ENCODE measurements at places on chromosomes 11 and 22. TPM values are rescaled to one million over a fixed set of nuclear protein-coding genes. Genes with fewer than 3 reads are reported as not detected.

- no peaks in the 10 kb centered on the region for H3K36me3 ChIP-seq
- H3K27me3 ChIP-seq = no peaks in the 10 kb centered on the region
- DNase-seq = no peak
- H3K4me3 ChIP-seq = no peak overlapping the region
- no peak overlapping the region for H3K27ac ChIP-seq
Measured at GRCh38 chr11:121035780-121036179, 11.9 kb downstream of the TBCEL start.

- H3K27me3 ChIP-seq = no peaks in the 10 kb centered on the region
- DNase-seq = no peak
- no peak overlapping the region for H3K4me3 ChIP-seq
- H3K36me3 ChIP-seq = no peaks in the 10 kb centered on the region
- no peak overlapping the region for H3K27ac ChIP-seq
- no peaks in the 10 kb centered on the region for H3K4me1 ChIP-seq
Measured at GRCh38 chr22:49025791-49026493, 801.7 kb downstream of the BRD1 start.

DNA sequence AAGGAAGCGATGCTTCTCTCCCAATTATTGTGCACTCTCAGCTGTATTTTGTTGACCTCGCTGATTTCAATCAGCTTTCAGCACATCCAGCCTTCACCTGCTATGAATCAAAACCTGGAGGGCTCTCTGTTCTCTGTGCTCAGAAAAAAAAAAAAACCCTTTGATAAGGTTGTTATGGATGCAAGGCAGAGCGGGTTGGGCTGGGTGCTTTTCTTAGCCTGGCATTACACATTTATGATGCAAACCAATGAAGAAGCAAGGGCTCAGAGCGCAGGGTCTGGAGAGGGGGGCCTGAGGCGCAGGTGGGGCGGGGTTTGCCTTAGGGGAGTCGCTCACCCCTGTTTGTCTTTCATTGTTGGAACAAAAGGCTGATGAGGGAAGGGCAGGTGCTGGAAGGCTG is 86.0 kb upstream of the CADM1 start:
- no peak for DNase-seq
- no peaks in the 10 kb centered on the region for H3K27me3 ChIP-seq
- H3K36me3 ChIP-seq = no peaks in the 10 kb centered on the region
- H3K4me1 ChIP-seq = no peaks in the 10 kb centered on the region
- no peak overlapping the region for H3K4me3 ChIP-seq

- H3K27ac ChIP-seq = no peak overlapping the region
- no peak overlapping the region for H3K4me3 ChIP-seq
- no peak for DNase-seq
- H3K4me1 ChIP-seq = no peaks in the 10 kb centered on the region
Measured at GRCh38 chr11:1511937-1512496, 25.4 kb upstream of the MOB2 start.

GRCh38 chr11:21119411-21119810 is 450.0 kb downstream of the NELL1 start:
- no peaks in the 10 kb centered on the region for H3K4me1 ChIP-seq
- no peak for DNase-seq
- no peak overlapping the region for H3K27ac ChIP-seq
- no peaks in the 10 kb centered on the region for H3K27me3 ChIP-seq
- no peaks in the 10 kb centered on the region for H3K36me3 ChIP-seq

DNA sequence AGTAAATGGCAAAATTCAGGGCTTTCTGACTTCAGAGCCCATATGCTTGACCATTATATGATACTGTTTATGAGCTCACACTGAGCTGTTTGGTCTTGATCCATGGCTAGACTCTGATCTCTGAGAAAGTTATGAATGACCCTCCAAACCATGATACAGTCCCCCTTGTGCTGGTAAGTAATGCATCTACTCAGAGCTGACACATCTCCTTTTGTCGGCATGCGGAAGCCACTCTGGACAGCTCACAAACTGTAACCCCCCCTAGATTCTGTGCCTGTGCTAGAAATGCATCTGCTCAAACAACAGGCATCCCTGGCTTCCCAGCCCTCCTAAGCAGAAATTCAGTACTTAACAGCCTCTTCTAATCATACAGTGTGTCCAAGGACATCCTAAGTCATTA is 150.8 kb upstream of the RAG2 start:
- H3K36me3 ChIP-seq = no peaks in the 10 kb centered on the region
- H3K4me3 ChIP-seq = no peak overlapping the region
- DNase-seq = no peak
- no peak overlapping the region for H3K27ac ChIP-seq
- no peaks in the 10 kb centered on the region for H3K4me1 ChIP-seq
- H3K27me3 ChIP-seq = no peaks in the 10 kb centered on the region

GRCh38 chr11:63552921-63553320 is 10.3 kb downstream of the PLAAT2 start:
- H3K36me3 ChIP-seq = no peaks in the 10 kb centered on the region
- no peaks in the 10 kb centered on the region for H3K27me3 ChIP-seq
- H3K4me3 ChIP-seq = no peak overlapping the region
- no peak for DNase-seq
- no peak overlapping the region for H3K27ac ChIP-seq
- no peaks in the 10 kb centered on the region for H3K4me1 ChIP-seq

The HEPHL1 gene
- not detected for total RNA-seq

The OR56A1 gene
- total RNA-seq = not detected

The DENND6B gene
- 2.1 TPM for total RNA-seq

The DTX4 gene
- 3.1 TPM for total RNA-seq

Measured in fibroblast of lung (primary cell).